H4 (cell line): ENCODE measurements at places on chromosomes 5 and 9.

GRCh38 chr5:13186177-13186576 is 758.3 kb downstream of the DNAH5 start:
- DNase-seq = no peak

DNA sequence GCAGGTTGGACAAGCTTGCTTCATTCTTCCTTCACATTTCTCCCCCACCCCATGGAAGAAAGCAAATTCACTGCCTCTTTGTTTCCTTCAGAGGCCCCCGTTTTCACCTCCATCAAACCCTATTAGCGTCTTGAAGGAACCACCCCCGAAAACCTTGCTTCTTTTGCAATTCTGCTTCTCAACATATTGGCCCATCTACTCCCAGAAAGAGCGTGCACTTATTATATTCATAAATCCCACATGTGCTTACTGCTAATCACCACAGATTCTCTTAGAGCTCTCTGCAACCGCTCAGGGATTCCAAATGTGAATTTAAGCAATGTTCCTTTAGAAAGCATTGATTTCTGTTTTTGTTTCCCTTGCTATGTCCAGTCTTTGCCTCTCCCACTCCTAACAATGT is 1.1 kb downstream of the F2RL2 start:
- no peak for DNase-seq

DNA sequence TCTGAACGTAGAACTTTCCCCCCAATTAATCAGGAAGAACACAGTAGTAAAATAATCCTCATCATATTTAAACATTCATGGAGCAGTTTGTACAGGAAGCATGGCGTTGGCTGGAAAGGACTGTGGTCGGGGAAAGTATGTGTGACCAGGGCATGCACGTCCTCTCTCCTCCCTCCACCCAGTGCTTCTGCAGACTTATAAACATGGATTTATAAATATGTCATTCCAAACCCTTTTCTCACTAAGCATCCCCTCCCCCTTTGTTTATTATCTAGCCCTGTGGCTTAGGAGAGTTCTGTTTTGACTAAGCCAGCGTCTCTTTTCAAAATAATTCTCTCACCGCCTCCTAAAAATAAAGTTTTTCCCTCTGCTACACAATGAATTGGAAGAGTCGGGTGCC is 70.4 kb upstream of the DAP start:
- DNase-seq = peak; percentile 88

DNA sequence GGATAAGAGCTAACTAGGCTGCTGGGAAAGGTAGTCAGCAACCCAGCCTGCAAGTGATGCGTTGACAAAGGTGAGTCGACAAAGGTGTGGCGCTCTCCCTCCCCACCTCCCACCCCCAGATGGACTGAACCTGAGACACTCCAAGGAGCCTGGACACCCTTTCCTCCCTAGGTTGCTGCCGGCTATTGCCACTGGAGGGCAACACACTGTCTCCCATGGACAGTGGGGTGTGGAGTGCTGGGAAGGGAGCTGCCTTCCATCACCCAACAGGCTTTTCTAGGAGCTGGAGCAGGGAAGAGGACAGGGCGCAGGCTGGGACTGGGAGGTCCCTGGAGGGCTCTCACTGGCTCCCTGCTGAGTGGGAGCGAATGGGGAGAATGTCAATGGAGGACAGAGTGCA is 75.4 kb upstream of the ARAP3 start:
- peak; percentile 32 for DNase-seq

- no peak for DNase-seq
Observed at GRCh38 chr5:61981886-61982285, 324.1 kb upstream of the KIF2A start.

DNA sequence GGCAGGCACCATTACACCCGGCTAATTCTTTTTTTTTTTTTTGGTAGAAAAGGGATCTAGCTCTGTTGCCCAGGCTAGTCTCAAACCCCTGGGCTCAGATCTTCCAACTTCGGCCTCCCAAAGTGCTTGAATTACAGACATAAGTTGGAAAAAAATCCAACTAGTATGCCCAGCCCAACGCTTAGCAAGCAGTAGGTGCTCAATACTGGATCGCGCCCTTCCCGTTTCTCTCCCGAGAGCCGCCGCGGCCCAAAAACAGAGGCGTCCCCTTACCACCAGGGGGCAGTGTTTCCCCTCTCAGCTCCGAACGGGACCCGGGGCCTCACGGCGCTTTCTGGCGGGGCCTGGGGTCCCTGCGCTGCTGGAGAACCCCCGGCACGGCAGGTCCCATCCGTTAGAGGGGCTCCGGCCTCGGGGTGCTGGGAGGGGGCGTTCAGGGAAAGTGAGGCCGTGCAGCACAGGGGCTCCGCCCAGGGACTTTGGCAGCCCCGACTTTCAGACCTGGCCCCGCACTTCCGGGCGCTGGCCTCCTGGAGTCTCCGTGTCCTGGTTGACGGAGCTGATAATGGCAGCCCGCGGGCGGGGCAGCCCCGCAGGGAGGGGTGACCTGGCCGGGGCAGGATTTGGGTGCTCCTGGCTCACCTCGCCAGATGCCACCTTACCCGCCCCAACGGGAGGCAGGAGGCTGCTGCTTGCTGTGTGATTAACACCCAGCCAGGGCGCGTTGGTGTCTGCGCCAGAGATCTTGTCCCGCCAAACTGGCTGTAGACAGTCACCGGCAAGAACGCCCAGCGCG is 15.2 kb downstream of the PTGES start:
- peak; percentile 60 for DNase-seq

DNA sequence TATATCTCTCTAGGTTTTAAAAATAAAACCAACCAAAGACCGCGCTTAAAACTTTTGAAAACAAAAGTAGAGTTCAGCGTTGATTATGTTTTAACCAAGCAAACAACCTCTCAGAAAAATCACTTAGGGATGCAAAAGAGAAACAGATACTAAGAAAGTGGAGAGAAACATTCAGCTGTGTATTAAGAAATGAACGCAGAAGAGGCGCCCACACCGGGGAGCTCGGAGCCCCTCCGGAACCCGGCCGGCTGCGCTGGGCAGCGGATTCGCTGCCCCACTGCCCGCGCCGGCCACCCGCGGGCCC is 1.4 kb downstream of the PITX1 start:
- no peak for DNase-seq

DNA sequence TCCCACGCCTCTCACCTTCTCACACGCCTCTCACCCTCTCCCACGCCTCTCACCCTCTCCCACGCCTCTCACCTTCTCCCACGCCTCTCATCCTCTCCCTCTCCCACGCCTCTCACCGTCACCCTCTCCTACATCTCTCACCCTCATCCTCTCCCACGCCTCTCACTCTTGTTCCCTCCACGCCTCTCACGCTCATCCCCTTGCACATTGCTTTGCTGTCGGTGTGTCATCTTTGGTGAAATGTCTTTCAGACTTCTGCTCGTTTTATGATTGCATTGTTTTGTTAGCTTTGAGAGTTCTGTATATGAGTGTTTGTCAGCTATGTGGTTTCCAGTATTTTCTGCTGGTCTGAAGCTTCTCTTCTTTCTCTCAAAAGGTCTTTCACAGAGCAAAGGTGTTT is 102.7 kb downstream of the EHMT1 start:
- no peak for DNase-seq

GRCh38 chr9:613771-614347 is 227.6 kb upstream of the DMRT1 start:
- DNase-seq = peak; percentile 78

DNA sequence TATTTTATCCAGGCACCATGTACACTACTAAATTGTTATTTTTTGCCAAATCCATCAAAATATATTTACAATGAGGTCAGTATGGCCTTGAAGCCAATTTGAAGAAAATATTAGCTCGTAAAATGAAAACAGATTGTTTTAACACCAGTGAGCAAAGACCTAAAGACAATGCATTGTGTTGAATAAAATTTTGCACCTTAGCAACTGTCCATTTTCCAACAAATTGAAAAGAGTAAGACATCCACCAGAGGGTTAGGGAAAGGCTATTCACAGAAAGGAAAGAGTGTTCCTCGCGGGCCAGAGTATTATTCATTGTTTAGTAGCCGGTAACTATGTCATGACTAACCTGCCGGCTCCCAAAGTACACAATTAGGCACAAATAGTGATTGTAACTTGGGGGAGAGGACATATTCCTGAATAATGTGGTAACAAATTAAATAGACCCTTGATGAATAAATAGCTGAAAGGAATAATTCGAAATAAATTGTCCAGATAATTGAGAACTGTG is 213.3 kb downstream of the DNAH5 start:
- DNase-seq = no peak

- DNase-seq = no peak
Observed at GRCh38 chr5:159945359-159945758, 29.1 kb downstream of the ADRA1B start.
